Stimulated activated naive CD8-positive, alpha-beta T cell treated with anti-CD3 and anti-CD28 coated beads, Interleukin-15, Interleukin-2, amounts not matched to agents 100 U/mL and 50 U/mL, for 24 hours (primary cell): ENCODE measurements at places on chromosomes 4 and X.
A peak's percentile ranks its signal among the peaks of the same experiment; 100 is the strongest.

- no peak for DNase-seq
These were observed 32.2 kb downstream of the FNIP2 start for GRCh38 chr4:158801066-158801465.

DNA sequence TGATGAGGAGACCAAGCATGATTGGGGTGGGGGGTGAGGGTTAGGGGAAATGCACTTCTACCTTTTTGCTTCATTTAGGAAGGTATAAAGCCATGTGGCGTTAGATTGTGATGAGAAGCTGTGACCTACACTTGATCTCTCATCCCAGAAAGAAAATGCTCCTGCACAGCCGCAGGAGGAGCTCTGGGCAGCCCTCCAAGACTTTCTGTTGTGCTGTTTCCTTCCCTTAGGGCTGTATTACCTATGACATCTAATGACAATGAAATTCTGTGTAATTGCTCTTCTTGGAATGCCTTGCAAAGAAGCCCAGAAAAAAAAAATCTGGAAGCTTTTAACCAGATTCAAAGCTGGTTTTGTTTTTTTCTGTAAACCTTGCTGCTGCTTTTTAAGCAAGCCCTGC is 13.4 kb downstream of the PRPS2 start:
- no peak for DNase-seq

DNA sequence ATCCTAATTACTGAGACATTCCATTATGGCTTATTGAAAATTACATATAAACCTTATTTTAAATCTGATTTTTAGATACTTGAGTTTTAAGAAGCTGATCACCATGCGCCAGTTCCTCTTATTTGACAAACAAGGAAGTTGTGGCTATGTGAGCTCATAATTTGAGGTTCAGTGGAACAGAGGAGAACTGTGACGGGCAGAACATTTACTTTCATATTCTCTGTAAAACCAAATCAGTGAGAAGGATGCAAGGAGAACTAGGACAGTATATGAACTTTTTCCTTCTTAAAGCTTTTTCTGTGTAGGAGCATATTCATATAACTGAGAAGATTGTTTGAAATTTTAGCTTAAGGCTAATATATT is 25.3 kb downstream of the STIM2 start:
- no peak for DNase-seq

- no peak for DNase-seq
These were observed 201.6 kb downstream of the ADGRL3 start for GRCh38 chr4:61401771-61402170.

DNA sequence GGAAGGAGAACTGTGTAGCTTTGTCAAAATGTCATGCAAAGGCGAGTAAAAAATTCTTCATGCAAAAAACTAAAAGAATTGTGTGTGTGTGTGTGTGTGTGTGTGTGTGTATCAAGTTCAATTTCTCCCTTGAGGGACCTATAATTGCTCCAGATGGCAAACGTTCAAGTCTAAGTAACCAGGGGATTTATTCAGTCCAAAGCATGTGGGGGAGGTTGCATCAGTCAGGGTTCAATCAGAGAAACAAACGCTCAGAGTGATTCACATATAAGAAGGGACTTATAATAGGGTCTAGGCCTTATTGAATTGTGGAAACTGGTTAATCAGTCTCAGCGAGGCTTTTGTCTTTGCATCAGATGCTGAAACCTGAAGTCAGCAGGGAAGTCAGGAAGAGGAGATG is 5.0 kb downstream of the DCAF8L1 start:
- no peak for DNase-seq

DNA sequence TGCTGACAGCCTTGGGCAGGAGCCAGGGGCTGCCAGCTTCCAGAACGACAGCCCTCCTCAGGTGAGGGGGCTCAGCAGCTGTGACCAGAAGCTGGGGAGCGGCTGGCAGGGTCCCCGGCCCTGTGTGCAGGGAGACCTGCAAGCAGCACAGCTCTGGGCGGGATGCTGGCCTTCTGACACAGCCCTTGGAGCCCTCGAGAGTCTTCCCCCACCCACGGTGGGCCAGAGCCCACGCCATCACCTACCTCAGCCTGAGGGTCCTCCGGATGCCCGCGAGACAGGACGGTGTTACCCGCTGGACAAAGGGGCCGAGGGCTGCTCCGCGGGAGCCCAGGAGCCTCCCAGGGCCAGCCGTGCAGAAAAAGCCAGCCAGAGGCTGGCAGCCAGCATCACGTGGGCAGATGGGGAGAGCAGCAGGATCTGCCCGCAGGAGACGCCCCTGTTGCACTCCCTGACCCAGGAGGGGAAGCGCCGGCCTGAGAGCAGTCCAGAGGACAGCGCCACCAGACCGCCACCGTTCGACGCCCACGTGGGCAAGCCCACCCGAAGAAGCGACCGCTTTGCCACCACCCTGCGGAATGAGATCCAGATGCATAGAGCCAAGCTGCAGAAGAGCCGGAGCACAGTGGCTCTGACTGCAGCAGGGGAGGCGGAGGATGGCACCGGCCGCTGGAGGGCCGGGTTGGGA is 71.8 kb upstream of the CLDN34 start:
- no peak for DNase-seq

DNA sequence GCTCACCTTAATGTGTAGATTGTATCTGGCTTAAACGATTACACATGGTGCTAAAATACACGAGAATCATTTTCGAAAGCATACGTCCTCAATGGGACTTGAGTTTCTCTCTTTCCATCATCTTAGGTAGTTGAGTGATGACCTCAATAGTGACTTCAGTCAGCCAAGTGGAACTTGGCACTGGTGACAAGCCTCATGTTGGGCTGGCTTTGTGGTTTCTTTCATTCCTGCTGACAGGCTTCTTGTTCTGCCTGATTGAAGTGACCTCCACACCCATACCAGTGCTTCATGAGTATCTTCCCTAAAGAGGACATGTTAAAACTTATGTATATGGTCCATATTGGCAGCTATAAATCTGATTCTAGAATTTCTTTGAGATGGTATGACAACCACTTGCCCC is 159.1 kb upstream of the WDR1 start:
- no peak for DNase-seq

DNA sequence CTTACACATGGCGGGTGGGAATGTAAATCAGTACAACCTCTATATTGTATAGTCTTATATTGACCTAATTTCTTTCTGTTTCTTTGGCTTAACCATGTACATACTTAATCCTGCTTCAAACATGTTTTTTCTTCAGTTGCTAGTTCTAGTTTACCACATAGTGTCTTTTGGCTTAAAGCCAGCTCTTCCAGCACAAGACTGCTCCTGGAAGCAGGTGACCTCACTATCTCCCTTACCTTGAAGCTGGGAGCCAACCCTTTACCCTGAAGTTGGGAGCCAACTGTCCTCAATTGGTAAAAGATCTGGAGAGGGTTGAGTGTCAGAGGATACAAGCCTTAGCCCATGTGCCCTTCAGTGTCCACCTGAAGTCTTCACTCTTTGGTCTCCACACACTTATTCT is 162.7 kb downstream of the AASDH start:
- DNase-seq = no peak

DNA sequence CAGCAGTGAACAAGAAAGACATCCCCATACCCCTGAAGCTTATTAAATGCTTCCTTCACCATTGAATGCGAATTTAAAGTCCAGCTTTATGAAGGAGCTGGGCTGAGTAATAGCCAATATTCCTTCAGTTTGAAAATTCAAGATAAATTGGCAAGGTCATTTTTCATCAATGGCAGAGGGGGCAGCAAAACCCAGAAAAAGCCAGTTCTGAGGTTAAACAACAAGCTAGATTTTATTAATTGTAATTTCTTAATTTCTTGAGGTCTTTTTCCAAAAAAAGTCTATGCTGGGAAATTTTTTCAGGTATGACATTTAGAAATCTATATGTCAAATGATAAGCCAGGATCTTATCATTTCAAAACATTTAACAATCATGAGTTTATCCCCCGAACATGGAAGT is 808.9 kb downstream of the RPA4 start:
- no peak for DNase-seq

GRCh38 chr4:152672206-152673092 is 7.3 kb downstream of the TMEM154 start:
- DNase-seq = no peak

GRCh38 chr4:6716018-6716911 is at the start of gene BLOC1S4:
BLOC1S4 (plus strand) TSS chr4:6716174; CDS start chr4:6716210, 36 bp downstream.
- peak; percentile 89 for DNase-seq

- DNase-seq = peak; percentile 33
These were observed 88.4 kb downstream of the FRMPD3 start for GRCh38 chrX:107537815-107538214.

GRCh38 chr4:74322301-74322700 is 14.0 kb downstream of the EPGN start:
- DNase-seq = no peak
